ENCODE measurements at places on chromosomes 12 and 14.

- no peak for DNase-seq
Observed at GRCh38 chr14:76612654-76613053, 148.6 kb upstream of the VASH1 start.

DNA sequence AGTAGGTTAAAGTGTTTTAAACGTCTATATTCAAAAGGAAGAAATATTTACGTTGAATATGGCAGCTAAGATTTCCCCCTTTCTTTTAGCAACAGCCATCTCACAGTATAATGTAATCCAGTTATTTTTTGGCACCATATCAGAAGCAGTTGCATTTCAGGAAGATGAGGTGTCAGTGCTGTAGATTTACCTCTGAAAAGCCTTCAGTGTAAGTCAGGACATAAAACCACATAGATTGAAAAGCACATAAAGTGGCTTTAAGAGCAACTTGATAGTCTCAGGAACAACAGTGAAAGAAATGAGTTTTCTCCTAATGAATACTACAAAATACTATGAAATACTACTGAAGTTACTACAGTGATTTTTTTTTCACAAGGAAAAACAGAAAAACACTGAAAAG, 6.9 kb downstream of the MLH3 start:
- DNase-seq = no peak

GRCh38 chr14:74574090-74574433, 38.0 kb downstream of the LTBP2 start:
- no peak for DNase-seq

DNA sequence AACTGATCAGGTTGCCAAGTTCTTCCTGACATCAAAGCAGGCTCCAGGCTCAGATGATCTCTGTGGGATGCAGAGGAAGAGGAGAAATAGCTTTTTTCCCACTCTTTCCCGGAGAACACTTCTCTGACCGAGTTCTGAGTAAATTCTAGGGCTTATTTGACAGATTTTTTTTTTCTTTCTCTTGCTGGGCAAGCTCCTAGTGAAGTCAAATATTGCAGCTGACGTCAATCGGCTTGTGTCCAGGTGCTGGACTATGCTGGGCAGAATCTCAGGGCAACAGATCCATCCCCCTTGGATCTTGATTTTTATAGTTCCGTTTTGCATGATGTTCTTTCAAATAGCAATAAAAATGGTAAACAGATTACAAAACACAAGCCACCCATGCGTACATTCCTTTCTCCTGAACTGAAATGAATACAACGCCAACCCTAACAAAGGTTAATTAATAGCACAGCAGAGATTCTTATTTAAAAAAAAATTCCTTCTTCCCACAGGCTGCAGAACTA, 182.2 kb downstream of the NOVA1 start:
- DNase-seq = no peak
